ENCODE measurements at places on chromosomes 3 and 15.

- no peak for DNase-seq
Measured at GRCh38 chr15:84937144-84937543, 44.5 kb upstream of the PDE8A start.

DNA sequence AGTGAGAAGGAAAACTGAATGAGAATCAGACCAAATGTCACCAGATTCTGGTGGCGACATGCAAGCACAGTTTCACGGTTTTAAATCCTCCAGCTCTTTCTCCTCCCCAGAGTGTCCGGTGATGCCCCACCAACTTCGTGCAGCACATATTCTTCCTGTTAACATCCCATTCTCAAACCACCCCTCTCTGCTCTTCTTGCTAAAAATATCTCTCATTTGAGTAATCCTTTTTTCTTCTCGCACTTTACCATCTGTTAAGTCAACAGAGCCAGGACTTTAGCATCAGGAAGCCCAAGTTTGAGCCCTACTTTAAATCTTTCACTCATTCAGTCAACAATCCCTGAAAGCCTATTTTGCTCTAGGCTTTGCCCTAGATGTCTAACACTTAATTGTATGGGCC, 68.2 kb upstream of the VGLL4 start:
- DNase-seq: no peak

DNA sequence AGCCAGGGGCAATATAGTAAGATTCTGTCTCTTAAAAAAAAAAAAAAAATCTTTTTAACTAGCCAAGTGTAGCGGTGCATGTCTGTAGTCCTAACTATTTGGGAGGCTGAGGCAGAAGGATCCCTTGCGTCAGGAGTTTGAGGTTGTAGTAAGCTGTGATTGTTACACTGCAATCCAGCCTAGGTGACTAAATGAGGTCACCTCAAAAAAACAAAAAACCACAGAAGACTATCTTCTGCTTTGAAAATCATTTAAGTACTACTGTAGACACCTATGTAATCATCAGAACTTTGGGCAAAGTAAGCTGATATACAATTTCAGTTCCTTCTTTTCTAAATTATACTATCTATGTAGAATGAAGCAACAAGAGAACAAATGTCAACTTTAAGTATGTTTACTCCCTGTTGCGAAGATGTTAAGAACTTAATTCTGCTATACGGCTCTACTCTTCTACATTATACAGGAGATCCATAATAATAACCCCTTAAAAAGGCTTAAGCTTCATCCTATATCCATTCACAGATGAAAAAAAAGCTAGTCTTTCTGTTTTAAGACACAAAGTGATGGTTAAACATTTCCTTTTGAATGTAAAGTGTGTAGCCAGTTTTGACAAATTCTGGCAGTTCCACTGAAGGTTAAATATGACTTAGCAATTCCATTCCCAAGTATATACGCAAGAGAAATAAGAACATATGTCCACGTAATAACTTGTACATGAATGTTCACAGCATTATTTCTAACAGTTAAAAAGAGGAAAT, 15.2 kb downstream of the DAZL start:
- peak; percentile 47 for DNase-seq

DNA sequence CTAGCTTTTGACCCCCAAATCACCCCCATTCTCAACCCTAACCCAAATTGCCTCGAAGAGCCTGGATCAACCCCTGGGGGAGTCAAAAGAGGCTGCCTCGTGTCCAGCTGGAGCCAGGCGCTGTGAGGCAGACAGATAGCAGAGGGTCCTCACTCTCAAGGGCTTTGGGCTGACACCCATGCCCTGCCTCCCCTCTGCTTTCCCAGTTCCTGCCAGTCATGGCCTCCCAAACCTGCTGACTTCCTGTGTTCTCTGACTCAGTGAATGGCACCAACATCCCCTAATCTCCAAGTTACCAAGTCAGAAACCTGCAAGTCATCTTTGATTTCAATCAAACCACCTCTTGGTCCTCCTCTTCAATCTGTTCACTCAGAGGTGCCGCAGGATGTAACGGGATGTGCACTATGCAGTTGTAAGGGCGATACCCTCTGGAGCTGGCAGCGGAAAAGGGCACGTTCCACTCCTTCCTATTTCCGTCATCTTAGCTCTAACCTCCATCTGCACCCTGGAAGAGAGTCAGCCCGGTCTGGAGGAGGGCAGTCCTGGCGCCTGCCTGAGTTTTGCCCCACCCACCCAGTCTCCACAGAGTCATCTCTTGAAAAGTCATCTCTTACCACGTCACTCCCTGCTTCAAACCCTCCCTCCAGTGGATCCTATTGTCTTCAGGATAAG, 52.4 kb upstream of the FAM174B start:
- no peak for DNase-seq

DNA sequence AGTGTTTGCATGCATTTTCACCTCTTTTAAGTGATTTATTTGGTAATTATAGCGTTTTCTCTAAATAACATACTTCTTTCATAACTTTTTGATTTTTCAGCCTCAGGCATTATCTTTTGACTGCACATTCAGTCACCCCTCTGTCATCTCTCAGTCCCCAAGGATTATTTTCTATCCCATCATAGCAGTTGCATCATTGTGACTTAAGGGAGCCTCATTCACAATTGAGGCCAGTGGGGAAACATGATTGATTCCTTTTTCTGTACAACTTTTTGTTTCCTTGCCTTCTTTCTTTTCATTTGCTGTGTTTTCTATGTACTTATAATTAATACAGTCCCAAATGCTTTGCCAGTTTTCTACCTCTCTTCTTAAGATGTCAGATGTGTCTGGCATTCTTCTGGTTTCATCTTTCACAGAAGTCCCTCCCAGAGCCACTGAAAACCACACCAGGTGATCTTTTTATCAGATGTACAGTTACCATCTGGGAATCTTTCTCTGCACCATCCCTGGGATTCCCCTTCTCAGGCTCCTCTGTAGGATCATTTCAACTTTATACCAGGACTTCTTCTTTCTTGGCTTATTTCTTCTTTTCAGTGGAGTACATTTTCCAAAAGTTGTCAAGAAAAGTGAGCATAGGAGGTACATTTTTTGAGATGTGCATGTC, 151.4 kb downstream of the RAP2B start:
- DNase-seq: no peak

- no peak for DNase-seq
Measured at GRCh38 chr3:178586076-178586475, 49.8 kb downstream of the KCNMB2 start.

- DNase-seq: no peak
Measured at GRCh38 chr15:80433836-80434235, 29.7 kb downstream of the ARNT2 start.

GRCh38 chr3:12352253-12352652, 63.4 kb downstream of the PPARG start:
- DNase-seq: no peak

- no peak for DNase-seq
Measured at GRCh38 chr3:124832782-124833709, 54.1 kb downstream of the ITGB5 start.
